ENCODE measurements at places on chromosomes 1 and 21.

GRCh38 chr1:22780696-22781095 is 70.1 kb downstream of the EPHB2 start:
- DNase-seq: peak; percentile 37

DNA sequence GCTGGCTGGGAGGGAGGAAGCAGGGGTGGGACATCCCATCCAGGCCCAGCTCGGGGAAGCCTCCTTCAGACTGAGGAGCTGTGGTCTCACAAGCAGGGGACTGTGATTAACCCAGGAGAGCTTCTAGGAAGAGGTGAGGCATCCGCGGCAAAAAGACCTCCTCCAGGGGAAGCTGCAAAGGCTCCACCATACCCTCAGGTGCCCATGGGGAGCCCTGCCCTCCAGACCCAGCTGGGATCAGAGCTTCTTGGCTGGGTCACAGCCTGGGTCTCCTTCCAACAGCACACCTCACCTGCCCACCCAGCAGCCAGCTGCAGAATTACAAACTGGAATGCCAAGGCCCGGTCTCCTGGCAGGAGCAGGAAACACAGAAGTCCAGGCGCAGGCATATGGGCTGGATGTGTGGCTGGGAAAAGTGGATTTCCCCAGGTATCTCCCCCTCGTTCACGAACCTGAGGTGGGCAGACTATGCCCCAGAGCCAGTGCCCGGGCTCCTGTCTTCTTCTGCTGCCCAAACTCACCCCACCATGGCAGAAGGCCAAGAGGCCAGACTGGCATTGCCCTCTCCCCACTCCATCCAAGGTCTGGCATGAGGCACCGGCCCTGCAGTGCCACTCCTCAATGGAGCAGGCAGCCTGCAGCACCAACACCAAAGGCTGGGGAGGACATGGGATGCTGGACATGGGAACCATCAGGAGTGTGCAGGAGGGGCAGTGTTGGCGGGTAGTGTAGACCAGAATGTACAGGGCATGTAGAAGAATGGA is 15.4 kb upstream of the ARF1 start:
- DNase-seq: no peak

- DNase-seq: no peak
Measured at GRCh38 chr1:118262865-118263264, 77.8 kb upstream of the SPAG17 start.

GRCh38 chr1:56516539-56517252 is 62.7 kb downstream of the PLPP3 start:
- DNase-seq: peak; percentile 55

DNA sequence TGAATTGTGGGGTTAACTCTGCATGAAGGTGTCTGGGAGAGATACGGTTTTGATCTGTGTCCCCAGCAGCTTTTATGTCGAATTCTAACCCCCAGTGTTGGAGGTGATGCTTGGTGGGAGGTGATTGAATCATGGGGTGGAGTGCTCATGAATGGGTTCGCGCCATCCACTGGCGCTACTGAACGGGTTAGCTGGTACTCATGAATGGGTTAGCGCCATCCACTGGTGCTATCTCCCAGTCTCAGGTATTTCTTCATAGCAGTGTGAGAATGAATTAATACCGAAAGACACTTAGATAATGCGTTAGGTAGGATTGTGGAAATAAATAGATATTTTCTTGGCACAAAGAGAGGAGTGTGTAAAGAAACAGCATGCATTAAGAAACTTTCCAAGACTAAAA is 32.9 kb upstream of the CLDN8 start:
- DNase-seq: no peak

DNA sequence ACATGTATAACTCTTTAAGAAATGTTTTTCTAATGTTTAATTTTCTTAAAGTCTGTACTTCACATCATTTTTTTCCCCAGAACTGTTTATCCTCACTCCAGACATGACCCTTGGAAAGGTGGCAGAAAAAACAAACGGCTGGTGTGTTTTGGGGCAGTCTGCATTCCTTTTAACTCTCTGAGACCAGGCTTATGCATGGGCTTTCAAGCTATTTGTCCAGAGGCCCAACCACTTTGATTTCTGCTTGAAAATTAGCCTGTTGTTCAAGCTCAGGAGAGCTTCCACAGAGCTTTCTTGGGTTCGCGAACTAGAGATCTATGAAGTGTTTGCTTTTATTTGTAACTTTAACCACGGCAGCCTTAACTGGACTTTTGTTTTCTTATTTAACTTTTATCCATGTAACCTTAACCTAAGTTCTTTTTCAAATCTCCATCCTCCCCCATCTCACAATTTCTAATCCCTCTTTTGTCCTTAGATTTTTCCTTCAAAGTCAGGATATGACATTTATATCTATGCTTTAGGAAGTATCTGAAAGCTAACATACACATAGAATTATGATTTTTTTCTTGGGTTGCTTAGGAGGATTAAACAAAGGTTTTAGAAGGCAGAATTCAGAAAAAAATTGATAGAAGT is 111.8 kb downstream of the FGGY start:
- peak; percentile 42 for DNase-seq

GRCh38 chr1:9271283-9271682 is 21.4 kb upstream of the SPSB1 start:
- DNase-seq: no peak

- DNase-seq: peak; percentile 83
Measured at GRCh38 chr1:194476872-194477271, 1290.5 kb upstream of the B3GALT2 start.

- peak; percentile 83 for DNase-seq
Measured at GRCh38 chr1:38727684-38728584, 131.6 kb downstream of the RRAGC start.

- no peak for DNase-seq
Measured at GRCh38 chr1:221099747-221100595, 220.7 kb downstream of the HLX start.

- DNase-seq: peak; percentile 92
Measured at GRCh38 chr1:221868593-221869303, 126.9 kb upstream of the DUSP10 start.

GRCh38 chr1:55490547-55490946 is 275.4 kb upstream of the USP24 start:
- peak; percentile 89 for DNase-seq

DNA sequence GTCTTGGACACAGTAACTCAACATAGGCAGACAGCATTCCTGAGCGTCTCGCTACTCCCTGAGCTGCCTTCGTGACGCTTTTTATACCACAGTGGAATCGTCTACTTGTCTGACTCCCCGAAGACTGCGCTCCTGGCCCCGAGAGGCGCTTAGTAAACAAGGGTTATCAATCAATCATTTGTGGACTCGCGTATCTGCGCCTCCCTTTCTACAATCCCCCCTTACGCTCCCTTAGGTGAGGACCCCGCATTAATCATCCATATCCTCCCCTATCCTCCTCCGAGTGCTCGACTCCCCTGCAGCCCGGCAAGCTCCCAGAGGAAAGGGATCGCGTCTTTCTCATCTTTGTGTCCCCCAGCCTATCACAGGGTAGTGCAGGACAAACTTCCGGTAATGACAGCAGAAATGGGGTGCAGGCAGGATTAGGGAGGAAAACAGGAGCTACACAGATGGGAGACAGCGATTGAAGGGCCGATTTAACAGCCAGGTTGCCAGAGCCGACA is 522 bp downstream of the TMEM59 start:
- DNase-seq: peak; percentile 81

GRCh38 chr1:107357376-107357775 is 216.5 kb downstream of the NTNG1 start:
- no peak for DNase-seq

DNA sequence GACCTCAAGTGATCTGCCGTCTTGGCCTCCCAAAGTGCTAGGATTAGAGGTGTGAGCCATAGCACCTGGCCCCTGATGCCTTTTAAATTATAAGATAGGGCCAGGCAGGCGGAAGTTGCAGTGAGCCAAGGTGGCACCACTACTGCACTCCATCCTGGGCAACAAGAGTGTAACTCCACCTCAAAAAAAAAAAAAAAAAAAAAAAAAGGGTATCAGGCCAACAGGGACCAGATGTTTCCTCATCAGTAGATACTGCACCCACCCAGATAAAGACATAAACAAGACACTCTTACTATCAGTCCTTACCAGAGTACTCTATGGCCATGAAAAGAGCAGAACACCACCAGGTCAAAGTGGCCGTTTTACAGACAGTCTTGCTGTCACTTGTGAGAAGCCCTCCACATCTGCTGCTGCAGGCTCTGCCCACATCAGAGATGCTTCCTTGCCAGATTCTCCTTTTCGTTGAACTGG is 3.3 kb downstream of the C21orf58 start:
- DNase-seq: no peak

DNA sequence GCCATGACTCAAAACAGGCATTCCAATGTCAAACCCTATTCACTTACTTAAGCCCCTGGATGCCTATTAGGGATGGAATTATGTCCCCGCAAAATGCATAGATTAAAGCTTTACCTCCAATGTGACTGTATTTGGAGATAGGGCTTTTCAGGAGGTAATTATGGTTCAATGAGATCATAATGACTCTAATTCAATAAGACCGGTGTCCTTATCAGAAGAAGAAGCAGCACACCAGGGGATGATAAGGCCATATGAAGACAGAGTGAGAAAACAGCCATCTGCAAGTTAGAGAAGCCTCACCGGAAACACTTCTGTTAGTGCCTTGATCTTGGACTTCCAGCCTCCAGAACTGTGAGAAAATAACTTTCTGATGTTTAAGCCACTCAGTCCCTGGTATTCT is 1131.8 kb upstream of the TMPRSS15 start:
- no peak for DNase-seq

DNA sequence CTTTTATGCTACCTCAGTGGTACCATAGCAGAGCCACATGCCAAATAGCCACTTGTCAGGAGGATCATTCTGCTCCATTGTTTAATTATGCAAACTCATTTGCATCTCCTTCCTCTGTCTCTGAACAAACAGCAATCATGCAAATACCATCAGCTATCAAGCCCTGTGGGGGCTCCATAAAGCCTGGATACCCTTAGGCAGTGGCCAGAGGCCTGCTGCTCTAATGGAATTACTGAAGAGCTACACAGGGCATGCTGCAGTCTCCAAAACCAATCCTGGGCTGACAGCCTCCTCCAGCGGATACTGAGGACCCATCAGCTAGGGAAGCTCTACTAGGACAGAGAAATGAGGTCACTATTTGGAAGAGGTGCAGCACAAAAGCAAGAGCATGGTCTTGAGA is 376.3 kb downstream of the KCNH1 start:
- DNase-seq: no peak

GRCh38 chr1:25245809-25246599 is 1.2 kb downstream of the RSRP1 start:
- peak; percentile 44 for DNase-seq

- no peak for DNase-seq
Measured at GRCh38 chr1:212677573-212677972, 22.1 kb downstream of the BATF3 start.

- peak; percentile 63 for DNase-seq
Measured at GRCh38 chr1:13749543-13750341, 49.8 kb downstream of the PRDM2 start.

- DNase-seq: peak; percentile 15
Measured at GRCh38 chr21:38170704-38171682, 85.8 kb upstream of the KCNJ15 start.

DNA sequence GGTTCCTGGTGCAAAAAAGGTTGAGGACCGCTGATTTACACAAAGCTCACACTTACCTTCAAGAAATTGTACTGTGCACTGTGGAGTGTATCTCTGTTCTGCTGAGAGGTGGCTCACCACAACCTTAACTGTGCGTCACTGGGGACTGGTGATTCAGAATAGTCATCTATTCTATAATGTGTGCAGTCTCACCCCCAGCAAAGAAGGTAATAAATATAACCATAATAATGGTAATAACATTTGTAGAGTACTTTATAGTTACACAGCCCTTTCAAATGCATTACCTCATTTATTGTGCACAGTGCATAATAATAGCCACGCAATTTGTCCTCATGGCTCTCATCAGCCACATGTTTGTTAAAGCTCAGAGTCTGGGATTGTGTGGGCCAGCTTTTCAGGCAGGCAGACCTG is 59.4 kb upstream of the DUSP10 start:
- no peak for DNase-seq

- no peak for DNase-seq
Measured at GRCh38 chr1:45456531-45456930, 34.4 kb downstream of the TESK2 start.

DNA sequence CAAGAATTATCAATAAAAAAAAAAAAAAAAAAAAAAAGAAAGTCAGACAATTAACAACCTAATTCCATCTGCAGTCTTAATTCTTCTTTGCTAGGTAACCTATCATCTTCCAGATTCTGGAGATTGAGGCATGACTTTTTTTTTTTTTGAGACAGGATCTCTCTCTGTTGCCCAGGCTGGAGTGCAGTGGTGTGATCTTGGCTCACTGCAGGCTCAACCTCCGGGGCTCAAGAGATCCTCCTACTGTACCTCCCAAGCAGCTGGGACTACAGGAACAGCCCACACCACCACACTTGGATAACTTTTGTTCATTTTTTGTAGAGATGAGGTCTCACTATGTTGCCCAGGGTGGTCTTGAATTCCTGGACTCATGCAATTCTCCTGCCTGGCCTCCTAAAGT is 4.6 kb upstream of the RAD54L start:
- no peak for DNase-seq

DNA sequence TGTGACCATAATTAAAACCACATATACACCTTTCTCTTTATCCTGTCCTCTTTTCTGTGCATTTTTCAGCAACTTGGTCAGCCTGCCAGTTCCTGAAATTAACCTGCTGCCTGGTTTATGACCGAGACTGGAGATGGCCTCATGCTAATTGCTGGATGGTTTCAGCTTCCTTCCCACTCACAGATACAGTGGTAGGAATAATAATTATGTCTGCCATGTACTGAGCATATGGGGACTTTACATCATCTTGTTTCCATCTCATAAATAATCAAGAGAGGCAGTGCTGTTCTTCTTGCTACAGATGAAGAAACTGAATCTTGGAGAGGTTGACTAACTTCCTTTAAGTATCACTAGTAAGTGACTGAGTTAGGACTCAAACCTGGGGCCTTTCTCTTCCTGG is 148.2 kb downstream of the NOS1AP start:
- DNase-seq: no peak

GRCh38 chr21:45290948-45291612 is 3.4 kb upstream of the POFUT2 start:
- DNase-seq: peak; percentile 79

DNA sequence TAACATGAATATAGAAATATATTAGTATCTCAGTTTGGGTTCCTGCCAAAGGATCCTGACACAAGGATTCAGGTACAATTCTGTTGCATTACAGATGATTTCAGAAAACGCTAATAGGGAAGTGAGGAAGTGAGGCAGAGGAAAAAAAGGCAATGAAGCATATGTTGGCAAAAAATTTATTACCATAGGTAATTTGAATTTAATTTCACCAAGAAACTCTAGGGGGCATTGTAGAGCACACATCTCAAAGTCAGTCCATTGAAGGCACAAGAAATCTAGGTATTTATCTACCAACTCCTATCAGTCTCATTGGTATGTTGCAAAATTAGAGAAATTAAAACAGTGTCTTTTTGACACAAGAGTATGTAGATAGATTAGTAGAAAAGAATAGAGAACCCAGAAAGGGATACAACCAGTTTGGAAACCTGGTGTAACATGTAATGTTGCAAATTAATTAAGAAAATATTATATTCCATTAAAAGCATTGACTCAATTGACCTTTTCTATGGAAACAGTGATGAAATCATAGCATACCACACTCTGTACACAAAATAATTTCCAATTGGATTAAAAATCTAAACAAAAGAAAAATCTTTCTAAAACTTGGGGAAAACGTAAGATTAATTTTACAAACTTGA is 104.9 kb upstream of the SNX7 start:
- peak; percentile 37 for DNase-seq

GRCh38 chr1:23167353-23168078 is 1.1 kb downstream of the LUZP1 start:
- peak; percentile 83 for DNase-seq
